ENCODE measurements at places on chromosomes 5 and 9. TPM values are rescaled to one million over a fixed set of nuclear protein-coding genes. Genes with fewer than 3 reads are reported as not detected.

RANBP6 gene
- total RNA-seq = 12.7 TPM

TAL2 gene
- total RNA-seq = 0.58 TPM

SEMA5A gene
- 29.3 TPM for total RNA-seq

IL5 gene
- not detected for total RNA-seq

ST6GALNAC4 gene
- total RNA-seq = 42.1 TPM

ATG10 gene
- 7.6 TPM for total RNA-seq

ARL14EPL gene
- total RNA-seq = not detected

TLX3 gene
- total RNA-seq = not detected

SH2D3C gene
- 9.1 TPM for total RNA-seq

PKD2L2 gene
- not detected for total RNA-seq

Measured in mucosa of gallbladder (tissue), 1 donor.